ENCODE measurements at places on chromosomes 1 and 21. TPM values are rescaled to one million over a fixed set of nuclear protein-coding genes. Genes with fewer than 3 reads are reported as not detected.

DNA sequence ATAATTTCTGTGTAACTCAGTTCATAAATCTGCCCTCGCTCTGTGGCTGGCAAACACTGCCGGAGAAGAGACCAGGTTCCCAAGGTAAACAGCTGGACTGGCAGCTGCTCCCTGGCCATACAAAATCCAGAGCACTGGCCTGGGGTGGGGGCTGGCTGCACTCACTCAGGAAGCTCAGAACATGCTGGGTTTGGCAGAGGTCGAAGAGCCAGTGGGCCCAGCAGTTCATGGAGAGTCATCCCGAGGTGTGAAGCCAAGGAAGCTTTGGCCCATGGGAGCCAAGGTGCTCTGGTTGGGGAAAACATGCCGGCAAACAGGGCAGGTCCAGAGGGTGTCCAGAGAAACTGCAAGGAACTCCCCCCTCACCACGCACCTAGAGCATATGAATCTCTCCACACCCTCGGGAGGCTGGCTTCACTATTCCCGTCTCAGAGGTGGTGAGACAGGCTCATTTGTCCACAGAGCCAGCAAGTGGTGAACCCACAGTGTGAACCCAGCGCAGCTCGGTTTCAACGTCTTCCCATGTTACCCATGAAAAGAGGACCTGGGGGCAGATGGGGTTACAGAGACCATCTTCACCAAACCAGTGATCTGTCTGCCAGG is 102.4 kb downstream of the DMRTB1 start:
- DNase-seq = no peak

GRCh38 chr1:226355669-226356551 is 46.9 kb upstream of the LIN9 start:
- DNase-seq = no peak

- DNase-seq = no peak
These were observed 45.7 kb downstream of the PCNT start for GRCh38 chr21:46369520-46370235.

DNA sequence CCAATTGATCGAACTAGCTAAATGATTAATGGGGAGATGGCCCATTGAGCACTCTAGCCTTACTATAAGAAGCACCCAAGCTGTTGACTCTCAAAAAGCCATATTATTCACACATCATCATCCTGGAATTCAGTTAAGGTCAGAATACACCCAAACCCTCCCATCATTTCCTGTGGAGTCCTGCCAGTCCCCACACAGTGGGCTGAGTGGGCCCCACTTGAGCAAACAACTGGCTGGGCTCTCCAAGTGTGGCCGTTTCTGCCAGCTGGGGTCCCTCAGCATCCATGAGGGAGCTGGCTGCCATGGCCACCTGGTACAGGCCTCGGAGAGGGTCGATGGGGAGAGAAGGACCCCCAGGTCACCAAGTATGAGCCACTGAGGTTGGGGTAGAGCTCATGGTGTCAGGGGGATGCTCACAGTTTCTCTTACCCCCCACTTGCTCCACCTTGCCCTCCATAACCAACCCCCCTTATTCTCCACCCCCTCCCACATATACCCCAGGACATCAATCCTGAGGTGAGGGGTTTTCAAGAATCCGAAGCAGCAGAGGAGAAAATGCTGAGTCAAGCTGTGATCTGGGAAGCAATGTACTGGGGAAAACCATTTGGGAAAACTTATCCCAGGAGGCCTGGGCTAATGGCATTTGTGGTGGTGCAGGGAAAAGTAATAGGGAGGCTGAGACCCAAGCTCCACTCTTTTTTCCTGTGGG is 60.3 kb downstream of the UBE2T start:
- DNase-seq = no peak

DNA sequence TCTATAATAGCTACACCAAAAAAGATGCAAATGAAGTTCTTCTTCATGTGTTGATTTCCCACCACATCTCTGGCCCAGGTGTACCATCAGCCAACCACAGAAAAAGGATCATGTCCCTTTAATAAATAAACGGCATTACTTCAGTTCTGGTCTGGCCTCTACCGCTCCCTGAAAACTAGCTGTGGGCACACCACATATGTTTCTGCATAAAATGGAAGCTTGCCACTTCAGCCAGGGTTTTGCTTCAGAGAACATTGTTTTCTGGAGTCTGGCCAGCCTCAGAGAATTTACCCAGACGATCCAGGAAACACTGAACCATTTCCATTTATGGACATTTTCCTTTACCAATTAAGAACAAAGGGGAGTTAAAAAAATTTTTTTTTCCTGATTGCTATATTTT is 5.8 kb upstream of the LAMC2 start:
- DNase-seq = no peak

GRCh38 chr1:245160741-245161400 is 6.1 kb downstream of the KIF26B start:
- no peak for DNase-seq

- DNase-seq = no peak
These were observed 79.8 kb upstream of the IFFO2 start for GRCh38 chr1:19036041-19036812.

DNA sequence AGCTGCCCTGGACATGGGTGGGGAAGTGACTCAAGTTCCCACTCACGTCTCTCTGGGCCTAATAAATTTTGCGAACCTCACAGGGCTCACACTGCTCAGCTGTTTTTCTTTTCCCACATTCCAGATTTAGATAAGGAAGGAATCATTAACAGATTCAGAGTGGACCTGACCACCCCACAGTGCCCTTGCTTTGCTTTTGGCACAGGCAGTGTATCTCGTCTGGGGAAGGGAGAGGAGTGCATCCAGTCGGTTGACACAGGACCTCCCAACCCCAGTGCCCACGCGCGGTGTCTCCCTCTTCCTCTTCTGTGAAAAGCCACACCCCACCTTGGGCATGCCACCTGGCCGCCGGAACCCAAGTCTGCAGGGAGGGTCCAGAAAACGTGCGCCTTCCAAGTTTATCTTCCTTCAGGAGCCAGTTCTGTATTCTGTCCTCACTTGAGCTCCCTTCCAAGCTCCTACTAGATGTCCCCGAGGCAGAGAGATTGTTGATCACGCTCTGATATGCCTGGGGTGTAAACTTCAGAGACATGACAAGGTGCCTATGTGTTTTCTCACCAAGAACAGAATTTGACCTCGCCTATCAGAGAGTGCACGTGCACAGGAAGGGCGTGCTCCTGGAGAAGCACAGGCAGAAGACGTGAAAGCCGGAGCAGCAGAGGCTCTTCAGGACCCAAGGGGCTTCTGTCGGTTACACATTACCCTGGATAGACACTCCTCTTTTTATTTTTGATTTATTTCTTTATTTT is 9.5 kb upstream of the SLC2A5 start:
- DNase-seq = no peak

DNA sequence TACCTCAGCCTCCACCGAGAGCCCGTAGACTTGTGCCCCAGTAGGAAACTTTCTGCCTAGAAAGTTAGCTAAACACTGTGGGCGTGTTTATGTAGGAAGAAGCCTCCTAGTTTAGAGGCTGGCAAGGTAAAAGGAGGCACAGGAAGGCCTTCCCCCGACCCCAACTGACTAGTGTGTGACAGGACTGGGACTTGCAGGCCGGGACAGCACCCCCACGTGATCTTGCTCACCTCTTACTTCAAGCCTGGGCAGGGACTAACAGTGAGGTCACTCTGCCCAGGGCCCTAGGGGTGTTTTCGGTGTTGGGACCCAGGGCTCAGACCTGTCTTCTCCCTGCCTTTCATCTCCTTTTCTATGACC is 392 bp upstream of the TAGLN2 start:
- no peak for DNase-seq

GRCh38 chr1:116940814-116941599 is 31.3 kb downstream of the PTGFRN start:
- DNase-seq = no peak

GRCh38 chr1:199282751-199283305 is 644.0 kb downstream of the PTPRC start:
- DNase-seq = no peak

DNA sequence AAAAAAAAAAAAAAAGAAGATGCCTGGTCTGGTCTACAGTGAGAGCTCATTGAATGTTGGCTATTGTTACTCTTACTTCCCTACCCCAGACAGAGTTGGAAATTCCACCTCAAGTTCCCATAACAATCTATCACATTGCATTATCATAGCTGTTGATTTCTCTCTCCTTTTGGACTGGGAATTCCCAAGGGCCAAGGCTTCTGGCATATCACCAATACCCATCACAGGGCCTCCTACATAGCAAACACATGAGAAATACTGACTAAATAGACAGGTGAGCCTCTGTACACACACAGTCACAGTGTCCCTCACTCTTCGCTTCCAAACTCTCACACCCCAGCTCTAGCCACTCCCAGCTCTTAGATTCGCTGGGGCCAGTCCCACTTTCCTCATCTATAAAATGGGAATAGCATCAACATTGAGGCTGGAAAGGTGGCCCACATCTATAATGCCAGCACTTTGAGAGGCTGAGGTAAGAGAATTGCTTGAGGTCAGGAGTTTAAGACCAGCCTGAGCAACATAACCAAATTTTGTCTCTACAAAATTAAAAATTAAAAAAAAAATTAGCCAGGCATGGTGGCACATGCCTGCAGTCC is 6.4 kb downstream of the PTAFR start:
- DNase-seq = no peak

- no peak for DNase-seq
These were observed 81.0 kb downstream of the ARHGEF10L start for GRCh38 chr1:17620448-17620847.

DNA sequence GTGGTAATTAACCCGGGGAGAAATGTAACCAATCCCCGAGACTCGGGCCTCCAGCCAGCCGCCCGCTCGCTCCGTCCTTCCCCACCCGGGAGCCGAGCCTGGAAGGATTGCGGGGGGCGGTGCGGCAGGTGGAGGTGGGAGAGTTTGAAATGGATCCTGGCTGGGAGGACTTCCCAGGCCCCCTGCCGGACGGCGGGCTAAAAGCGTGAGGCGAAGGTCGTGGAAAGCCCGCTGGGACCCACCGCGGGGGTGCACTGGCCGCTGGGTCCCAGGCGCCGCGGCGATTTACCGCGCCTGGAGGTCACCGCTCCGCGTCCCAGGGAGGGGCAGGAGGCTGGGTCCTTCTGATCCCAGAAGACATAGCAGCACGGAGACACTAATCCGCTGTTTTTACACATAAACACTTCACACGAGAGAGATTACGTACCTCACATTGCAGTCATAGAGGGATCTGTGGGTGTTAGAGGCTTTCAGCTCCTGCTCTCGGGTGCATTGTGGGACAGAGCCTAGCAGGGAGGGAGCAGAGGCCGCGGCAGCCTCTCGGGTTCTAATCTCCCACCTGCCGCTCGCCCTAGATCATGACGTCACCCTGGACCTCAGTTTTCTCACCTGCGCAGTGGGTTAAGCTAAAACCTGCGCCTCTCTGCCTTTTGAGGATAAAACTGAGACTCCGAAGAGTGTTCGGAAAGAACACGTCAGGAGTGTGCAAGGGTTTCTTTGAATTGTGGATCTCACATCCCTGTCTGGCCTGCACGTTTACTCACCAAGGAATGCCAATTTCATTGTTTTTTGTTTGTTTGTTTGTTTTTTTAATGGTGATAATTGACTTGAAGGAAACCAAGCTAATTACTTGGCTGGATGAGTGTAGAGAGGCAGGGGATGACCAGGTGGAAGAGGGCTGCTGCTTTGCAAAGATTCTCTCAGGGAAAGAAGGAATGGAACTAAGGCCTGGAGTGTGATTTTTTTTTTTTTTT is 17.1 kb upstream of the TMEM9 start:
- peak; percentile 70 for DNase-seq

GRCh38 chr1:51799372-51799771 is 79.2 kb downstream of the NRDC start:
- DNase-seq = no peak

GRCh38 chr1:110620686-110621085 is 14.5 kb upstream of the KCNA2 start:
- DNase-seq = no peak

- no peak for DNase-seq
These were observed 38.8 kb upstream of the ADORA3 start for GRCh38 chr1:111542187-111542586.

DNA sequence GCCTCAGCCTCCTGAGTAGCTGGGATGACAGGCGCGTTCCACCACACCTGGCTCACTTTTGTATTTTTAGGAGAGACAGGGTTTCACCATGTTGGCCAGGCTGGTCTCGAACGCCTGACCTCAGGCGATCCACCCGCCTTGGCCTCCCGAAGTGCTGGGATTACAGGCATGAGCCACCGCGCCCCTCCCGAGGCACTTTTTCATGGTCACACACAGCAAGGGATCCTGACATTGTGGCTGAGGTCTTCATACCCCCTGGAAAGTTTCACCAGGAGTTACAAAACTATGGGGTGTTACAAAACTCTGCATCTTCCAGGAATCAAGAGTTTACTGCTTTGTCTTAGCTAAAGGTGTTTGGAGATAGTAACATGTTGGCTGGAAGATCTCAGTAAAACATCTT is 234.3 kb upstream of the TMEM51 start:
- DNase-seq = no peak

DNA sequence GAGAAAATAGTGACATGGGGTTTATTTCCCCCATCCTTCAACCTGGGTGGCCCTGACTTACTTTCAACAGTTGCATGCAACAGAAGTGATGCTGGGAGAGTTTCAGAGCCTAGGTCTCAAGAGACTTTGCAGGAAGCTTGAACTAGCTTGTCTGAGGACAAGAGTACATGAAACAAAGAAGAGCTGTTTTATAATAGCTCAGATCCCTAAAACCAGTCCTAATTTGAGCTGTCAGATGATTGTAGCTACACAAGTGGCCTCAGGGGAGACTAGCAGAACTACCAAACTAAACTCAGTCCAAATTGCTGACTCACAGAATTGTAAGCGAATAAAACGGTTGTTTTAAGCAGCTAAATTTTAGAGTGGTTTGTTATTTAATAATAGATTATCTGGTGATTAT is 17.1 kb downstream of the RC3H1 start:
- DNase-seq = no peak

GRCh38 chr1:29984862-29985605 is 738.4 kb downstream of the MATN1 start:
- no peak for DNase-seq

DNA sequence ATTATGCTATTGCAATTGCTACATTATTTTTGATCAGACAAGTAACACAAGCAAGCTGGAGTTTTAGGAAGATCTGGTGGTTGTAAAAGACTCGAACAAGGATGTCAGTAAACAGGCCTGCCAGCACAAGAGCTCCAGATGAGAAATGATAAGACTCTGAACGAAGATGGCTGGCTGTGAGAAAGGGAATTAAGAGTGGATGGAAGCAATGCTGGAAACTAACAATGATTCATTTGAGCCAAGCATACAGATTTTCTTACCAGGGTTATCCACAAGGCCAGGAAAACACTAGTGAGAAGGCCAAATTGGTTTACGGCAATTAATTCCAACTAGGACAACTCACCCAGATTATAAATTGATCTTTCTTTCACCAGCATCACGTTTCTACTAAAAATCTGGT is 54.2 kb downstream of the NRIP1 start:
- no peak for DNase-seq

GRCh38 chr1:201068976-201069375 is 43.2 kb downstream of the CACNA1S start:
- no peak for DNase-seq

VCAM1 gene
- 3.3 TPM for polyA plus RNA-seq

CYYR1 gene
- 2.0 TPM for polyA plus RNA-seq

HFM1 gene
- polyA plus RNA-seq = 0.01 TPM

SPRR1B gene
- not detected for polyA plus RNA-seq

NKAIN1 gene
- polyA plus RNA-seq = not detected

SLC44A3 gene
- polyA plus RNA-seq = 2.8 TPM

ANGPTL3 gene
- polyA plus RNA-seq = 182 TPM

PSRC1 gene
- polyA plus RNA-seq = 0.76 TPM

UBE2U gene
- not detected for polyA plus RNA-seq

CADM3 gene
- polyA plus RNA-seq = 0.15 TPM

TEDDM1 gene
- polyA plus RNA-seq = 0.08 TPM

GSTM1 gene
- 221 TPM for polyA plus RNA-seq

GBP7 gene
- 7.6 TPM for polyA plus RNA-seq

CD84 gene
- 3.0 TPM for polyA plus RNA-seq

HPCAL4 gene
- polyA plus RNA-seq = not detected

LRRC53 gene
- polyA plus RNA-seq = not detected

Measured in liver (tissue), 10 donors.